CD4-positive, alpha-beta T cell treated with Interleukin-15 for 1 hour (primary cell): ENCODE measurements at places on chromosomes 1 and 21.
A peak's percentile ranks its signal among the peaks of the same experiment; 100 is the strongest.

DNA sequence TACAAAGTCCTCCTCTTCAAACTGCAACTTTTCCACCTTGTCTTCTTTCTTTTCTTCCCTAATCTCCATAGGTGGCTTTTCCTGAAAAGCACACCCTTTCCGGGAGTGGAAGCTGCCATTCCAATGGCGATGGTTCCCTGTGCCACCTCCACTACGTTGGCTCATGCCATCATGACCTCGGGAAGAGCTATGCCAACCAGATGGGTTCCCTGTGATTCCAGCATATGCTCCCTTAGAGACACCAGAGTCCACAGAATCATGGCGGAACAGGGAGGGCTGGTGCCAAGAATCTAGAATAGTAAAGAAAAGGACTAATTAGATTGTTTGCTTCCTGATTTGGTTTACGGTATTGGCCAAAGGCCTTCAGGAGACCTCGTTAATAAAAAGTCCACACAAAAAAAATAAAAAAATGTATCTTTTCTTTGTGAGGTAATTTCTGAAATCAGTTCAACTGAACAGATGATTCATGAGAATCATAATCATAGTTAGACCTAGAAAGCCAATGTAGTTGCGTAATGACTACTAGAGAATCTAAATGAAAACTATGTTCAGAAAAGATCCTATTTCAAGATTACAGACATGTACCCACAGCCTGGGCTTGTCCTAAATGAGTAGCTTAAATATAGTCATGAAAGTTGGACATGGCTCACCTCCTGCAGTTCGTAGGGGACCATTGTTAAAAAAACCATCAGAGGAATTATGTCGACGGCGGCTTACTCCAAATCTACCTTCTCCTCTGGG is 30.9 kb upstream of the CCDC17 start:
- no peak for DNase-seq

DNA sequence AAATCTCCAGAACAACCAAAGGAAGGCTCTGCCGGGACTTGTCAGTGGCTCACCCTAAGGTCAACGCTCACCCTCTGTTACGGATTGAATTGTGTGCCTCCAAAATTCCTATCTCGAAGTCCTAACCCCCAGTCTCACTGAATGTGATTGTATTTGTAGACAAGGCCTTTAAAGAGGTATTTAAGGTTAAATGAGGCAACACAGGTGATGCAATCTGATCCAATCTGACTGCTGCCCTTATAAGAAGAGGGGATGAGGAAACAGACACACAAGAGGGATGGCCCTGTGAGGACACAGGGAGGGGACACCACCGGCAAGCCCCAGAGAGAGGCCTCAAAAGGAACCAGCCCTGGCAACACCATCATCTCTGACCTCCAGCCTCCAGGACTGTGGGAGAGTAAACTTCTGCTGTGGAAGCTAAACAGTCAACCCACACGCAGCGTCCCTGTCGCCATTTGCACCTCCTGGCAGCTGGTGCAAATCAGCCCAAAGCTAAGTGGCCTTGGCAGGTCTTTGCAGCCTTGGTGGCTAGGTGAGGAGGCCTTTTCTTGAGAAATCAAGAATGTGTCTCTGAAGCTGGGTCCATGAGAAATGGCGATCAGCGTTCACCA is 24.2 kb downstream of the UBASH3A start:
- no peak for DNase-seq

- DNase-seq: no peak
These were observed 5.1 kb upstream of the TIAM1 start for GRCh38 chr21:31349208-31349607.

DNA sequence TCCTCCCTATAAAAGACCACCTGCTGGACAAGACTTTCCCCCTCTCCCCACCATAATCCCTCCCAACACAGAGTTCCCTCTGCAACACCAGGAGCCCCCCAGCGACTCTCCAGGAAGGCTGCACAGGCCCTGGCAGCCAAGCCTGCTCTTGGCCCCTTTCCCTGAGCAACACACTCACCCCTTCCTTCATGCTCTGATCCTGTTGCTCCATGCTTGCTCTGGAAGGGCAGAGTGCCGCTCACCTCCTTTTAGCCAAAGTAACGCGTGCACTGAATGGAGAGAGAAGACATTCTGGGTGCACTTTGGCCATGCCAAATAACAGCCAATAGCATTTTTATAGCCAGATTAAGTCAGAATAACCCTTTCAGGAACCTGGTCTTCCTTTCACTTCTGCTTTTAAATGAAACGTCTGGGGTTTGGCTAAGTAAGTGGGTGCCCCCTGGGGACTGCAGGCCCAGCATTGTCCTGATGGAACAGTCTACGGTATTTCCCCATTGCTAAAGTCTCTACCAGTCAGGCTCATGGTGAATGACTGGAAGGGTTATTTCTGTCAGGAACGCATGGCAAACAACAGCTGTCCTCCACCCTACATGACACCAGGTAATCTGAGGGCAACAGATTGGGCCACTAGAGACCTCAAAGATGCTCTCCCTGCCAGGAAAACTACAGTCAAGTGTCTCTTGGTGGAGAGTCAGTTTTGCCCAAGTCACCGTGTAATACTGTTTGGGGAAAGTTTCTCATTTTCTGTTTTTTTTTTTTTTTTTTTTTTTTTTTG is at the start of gene SLC2A5:
TSS of gene SLC2A5 (minus strand) at position 310 of the 775 bp plus-strand sequence. CDS start at position 211, 99 bp downstream.
- peak; percentile 67 for DNase-seq

- no peak for DNase-seq
These were observed 606.7 kb upstream of the CHRM3 start for GRCh38 chr1:238779716-238780115.
